ENCODE measurements at places on chromosomes 2 and 18.

GRCh38 chr18:400456-400855 lies 100.0 kb downstream of the COLEC12 start:
- DNase-seq, result no peak

DNA sequence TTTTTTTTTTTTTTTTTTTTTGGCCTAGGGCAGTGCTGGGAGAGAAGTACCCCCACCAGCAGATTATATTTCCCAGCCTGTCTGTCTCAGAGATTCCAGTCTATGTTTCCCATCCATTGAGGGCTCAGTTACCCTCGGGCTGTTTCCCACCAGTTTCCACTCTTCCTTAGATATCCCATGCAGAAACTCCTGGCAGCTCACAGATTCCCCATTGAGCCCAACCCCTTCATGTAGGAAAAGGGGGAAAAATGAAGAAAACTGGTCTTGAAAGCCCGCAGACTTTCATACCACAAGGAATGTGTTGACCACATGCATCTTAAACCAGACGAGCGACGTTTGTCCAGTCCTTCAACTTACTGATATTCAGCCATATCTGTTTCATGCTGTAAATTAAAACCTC lies 15.2 kb downstream of the ASXL3 start:
- DNase-seq, result no peak

DNA sequence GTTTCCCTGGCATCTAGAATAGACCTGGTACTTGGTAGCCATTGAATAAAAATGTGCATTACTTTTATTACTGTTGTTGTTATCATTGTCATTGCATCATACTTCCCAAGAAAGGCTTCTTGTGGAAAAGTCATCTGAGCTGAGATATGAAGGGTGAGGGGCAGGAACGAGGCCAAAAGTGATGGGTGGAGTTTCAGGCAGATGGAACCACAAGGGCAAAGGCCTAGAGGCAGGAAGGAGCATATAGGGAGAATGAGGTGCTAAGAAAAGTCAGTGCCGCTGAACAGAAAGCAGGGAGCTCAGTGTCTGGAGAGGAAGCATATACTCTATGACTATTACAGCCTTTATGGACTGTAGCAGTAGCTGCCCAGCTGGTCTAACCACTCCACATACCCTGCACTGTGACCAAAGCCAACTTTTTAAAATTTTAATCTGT lies 219.3 kb downstream of the SPP2 start:
- DNase-seq, result no peak

DNA sequence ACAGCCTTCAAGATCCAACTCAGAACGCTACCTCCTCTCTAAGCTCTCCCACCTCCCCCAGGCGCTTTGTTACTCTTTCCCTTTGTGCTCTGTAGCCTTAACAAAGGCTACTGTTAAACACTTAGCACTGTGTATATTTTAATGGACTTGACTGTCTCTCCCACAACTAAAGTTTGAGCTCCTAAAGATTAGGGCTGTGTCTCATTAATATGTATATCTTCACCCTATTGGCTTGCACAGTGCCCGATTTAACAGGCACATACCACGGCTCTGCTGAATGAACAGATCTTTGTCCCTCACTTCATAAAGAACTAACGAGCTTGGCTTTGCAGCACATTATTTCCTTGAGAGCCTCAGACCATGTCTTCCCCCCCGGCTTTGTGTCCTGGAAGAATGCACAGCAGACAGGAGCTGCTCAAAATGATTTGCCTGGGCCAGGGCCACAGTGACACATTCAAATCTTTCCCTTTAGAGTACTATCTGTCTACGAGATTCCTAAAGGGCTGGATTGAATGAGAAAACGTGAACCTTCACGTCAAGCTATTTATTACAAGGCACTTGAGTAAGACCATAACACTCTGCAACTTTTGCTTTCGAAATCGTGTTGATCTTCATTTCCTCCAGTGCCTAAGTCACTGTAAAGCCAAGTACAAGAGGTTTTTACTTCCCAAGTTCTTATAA lies 22.1 kb downstream of the ABHD3 start:
- no peak for DNase-seq

DNA sequence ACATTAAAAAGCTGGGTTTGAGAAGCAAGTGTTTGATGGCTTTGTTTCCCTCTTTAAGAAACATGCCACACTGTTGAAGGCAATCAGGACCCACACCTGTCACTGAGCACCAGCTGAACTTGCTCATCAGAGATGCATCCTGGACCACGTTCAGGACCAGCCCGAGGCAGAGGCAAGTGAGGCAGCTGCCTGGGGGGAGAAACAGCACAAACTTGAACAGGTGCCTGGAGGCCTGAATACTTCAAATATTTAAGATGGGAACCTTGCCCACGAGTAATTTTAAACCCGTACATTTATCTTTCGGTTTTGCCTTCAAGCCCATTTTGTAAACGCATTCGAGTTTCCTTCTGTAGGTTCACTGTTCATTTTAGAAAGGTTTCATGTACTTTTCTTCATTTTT lies 421.3 kb downstream of the NYAP2 start:
- no peak for DNase-seq

GRCh38 chr2:8662239-8662879 lies 19.5 kb upstream of the ID2 start:
- no peak for DNase-seq

- no peak for DNase-seq
Observed at GRCh38 chr2:218435003-218435982, 16.4 kb downstream of the VIL1 start.

GRCh38 chr18:63098018-63098981 lies 221.3 kb downstream of the BCL2 start:
- DNase-seq, result no peak

GRCh38 chr18:47790036-47790435 lies 140.4 kb downstream of the SMAD2 start:
- DNase-seq, result no peak

GRCh38 chr2:96895032-96895745 lies 25.3 kb upstream of the SEMA4C start:
- DNase-seq, result no peak

DNA sequence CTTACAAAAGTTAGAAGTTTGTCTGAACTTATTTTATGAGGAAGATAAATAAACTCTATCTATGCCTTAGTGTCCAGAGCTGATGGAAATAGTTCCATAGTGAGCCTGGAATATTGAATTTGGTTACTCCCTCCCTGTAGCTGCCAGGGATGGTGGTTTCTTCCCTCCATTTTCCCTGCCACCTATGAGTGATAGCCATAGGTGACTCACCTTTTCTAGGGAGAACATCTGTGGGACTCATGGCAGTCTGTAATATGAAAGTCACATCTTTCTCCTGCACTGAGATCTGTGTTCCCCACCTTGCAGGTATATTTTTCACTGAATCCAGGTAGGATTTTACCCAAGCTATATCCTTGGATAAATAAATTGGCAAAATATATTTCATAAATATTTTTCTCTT lies 148.8 kb downstream of the TPGS2 start:
- no peak for DNase-seq

DNA sequence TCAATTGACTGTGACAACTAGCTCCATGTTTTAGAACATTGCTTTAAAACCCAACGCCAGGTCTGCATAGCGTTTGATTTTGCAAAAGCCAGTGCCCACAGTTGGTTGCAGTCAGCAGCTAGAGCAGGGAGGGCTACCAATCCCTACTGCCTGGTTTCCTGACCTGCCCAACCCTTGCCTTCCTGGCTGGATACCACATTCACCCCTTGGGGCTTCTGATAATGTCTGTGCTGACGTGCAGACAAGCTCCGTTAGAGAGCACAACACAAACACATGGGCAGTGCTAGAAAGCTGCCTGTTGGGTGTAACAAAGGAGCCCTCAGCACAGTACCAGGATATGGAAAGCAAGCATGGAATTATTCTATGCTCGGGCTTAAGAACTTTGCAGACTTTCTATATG lies 71.4 kb upstream of the THSD7B start:
- DNase-seq, result no peak

- DNase-seq, result no peak
Observed at GRCh38 chr2:241902357-241902991, 32.9 kb downstream of the RTP5 start.

DNA sequence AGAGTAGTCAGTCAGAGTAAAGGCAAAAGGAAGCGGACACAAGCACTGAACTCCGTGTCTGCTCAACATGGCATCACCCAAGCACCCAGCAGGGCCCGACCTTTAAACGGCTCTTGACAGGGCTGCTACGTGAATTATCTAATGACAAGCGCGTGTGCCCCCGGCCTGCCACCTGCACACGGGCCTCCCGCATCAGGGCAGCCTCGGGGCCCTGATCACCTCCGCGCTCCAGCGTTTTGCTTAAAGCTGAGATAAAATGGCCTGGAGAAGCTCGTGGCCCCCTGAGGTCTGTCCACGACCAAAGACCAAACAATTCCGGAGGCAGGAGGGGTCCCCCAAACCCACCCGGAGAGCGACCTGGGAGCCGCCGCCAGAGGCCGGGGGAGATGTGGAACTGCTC lies 376 bp downstream of the NDUFA10 start:
- DNase-seq, result no peak

DNA sequence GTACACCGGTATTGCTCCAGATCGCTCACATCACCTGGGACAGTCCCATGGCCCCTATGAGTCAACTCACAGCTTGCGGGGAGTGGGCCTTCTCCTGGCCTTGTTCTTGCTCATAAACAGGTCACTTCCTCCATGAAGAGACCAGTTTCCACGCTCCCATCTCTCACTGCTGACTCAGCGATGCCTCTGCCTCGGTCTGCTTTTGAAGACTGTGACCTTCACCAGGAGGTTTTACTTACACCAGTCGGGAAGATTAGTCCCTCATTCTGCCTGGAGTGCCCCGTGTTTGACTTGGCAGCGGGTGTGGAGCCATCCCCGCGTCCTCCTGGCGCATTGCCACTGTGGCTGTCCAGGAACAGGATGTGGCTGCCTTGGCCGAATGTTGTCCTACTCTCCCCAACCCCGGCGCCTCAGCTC lies 159.8 kb downstream of the RHBDD1 start:
- DNase-seq, result no peak

- no peak for DNase-seq
Observed at GRCh38 chr2:239882331-239882732, 142.8 kb downstream of the NDUFA10 start.

DNA sequence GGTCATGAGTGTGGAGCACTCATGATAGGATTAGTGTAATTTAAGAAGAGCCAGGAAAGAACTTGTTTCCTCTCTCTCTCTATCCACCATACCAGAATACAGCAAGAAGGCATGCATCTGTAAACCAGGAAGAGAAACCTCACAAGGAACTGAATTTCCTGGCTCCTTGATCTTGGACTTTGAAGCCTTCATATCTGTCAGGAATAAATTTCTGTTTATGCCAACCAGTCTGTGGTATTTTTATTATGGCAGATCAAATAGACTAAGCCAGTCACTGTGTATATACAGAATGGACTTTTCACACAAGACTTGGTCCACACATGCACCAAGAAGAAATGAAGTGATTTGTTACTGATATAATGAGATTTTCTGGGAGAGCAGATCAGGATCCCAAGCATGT lies 930.1 kb upstream of the TMEFF2 start:
- DNase-seq, result no peak

DNA sequence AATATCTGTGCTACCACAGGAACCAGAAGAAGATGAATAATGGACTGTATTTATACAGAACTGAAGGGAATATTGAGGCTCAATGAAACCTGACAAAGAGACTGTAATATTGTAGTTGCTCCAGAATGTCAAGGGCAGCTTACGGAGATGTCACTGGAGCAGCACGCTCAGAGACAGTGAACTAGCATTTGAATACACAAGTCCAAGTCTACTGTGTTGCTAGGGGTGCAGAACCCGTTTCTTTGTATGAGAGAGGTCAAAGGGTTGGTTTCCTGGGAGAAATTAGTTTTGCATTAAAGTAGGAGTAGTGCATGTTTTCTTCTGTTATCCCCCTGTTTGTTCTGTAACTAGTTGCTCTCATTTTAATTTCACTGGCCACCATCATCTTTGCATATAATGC lies 1399.9 kb downstream of the DPP10 start:
- DNase-seq, result no peak

DNA sequence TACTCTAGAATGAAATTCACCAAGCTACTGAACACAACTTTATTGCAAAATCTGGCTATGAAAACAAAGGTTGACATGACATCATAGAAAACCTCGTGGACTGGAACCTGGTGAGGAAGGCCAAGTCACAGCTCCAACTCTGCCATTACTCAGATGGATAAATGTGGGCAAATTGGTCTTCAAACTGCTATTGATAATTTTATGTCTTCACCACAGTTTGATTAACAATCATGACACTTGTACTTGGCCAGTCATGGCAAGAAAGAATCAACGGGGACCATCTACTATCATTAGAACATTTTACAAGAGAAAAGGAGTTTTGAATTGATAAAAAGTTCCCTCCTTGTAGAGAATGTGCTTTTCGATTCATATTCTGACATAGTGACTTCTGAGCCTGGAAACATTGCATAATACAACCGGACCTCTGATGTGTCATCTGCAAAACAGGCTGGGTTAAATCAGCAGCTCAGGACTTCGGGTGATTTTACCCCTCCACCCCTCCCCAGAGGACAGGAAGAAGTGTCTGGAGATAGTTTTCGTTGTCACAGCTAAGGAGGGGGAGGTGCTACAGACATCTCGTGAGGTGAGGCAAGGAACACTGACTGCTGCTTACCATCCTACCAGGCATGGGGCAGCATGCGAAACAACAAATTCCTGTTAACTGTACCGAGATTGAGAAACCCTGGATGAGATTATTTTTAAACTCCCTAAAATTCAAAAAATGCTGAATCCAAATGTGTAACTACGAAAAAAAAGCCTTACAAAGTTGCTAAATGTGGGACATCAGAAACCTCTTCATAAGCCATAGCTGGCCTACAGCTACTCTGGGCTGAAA lies 8.4 kb downstream of the L3MBTL4 start:
- no peak for DNase-seq

- DNase-seq, result no peak
Observed at GRCh38 chr2:138779406-138779780, 797 bp downstream of the NXPH2 start.

GRCh38 chr2:11903085-11903606 lies 156.7 kb downstream of the LPIN1 start:
- no peak for DNase-seq

GRCh38 chr2:9092383-9093282 lies 89.1 kb upstream of the MBOAT2 start:
- no peak for DNase-seq

GRCh38 chr18:76844742-76845477 lies 22.6 kb downstream of the ZNF236 start:
- no peak for DNase-seq

DNA sequence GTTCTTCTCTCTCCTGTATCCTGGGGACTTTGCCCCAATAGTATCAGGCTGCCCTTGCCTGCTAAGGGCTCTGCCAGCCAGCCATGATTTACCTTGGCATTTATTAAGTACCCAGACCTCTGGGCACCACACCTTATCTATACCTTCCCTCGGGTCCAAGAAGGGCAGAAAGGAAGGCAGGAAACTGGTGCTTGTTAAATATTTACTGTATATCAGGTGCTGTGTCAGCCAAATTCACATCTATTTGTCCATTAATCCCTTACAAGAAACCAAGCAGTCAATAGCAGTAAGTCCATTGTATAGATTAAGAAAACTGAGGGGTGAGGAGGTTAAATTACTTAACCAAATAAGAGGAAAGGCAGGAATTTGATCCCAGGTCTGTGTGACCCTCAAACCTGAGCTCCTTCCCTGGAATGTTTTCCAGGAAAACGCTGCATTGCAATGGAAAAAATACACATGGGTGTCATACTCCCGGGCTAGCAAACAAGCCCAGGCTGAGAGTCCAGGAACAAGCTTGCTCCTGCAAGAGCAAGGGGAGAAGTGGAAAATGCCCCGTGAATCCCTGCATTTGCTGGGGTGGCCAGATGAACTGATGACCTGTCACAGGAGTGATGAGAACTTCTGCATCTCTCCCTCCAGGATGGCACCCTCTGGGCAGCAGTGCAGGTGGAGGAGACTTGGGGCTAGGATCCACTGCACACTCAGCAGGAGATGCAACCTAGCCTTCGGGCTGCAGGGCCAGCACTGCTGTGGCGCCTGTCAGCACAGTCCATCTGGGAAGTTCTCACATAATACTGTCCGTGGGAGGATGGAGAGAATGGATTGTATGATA lies 30.4 kb downstream of the CIB4 start:
- DNase-seq, result no peak
